Sigmoid colon (tissue), 7 donors: ENCODE measurements at places on chromosomes 1 and 21.

DNA sequence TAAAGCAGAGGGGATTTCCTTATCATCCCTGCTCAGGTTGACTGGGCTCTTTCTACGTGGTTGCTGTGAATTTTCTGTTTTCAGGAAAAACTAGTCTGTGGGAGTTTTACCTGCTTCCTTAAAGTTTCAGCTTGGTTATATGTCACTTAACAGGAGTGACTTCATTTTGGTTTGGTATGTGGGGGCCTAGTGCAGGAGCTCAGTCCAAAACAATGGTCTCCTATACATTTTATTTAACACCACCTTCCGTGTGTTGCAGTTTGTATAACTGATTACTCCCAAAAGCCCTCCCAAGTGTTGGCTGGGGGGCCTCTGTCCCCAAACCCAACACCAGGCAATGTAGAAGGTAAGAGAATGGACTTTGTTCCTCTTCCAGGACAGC lies 5.3 kb downstream of the IL23R start:
- no peak for DNase-seq

- DNase-seq = no peak
These were observed 8.9 kb upstream of the ITLN2 start for GRCh38 chr1:160963521-160963920.

- DNase-seq = no peak
These were observed 19.1 kb upstream of the NPHP4 start for GRCh38 chr1:6011161-6011945.

DNA sequence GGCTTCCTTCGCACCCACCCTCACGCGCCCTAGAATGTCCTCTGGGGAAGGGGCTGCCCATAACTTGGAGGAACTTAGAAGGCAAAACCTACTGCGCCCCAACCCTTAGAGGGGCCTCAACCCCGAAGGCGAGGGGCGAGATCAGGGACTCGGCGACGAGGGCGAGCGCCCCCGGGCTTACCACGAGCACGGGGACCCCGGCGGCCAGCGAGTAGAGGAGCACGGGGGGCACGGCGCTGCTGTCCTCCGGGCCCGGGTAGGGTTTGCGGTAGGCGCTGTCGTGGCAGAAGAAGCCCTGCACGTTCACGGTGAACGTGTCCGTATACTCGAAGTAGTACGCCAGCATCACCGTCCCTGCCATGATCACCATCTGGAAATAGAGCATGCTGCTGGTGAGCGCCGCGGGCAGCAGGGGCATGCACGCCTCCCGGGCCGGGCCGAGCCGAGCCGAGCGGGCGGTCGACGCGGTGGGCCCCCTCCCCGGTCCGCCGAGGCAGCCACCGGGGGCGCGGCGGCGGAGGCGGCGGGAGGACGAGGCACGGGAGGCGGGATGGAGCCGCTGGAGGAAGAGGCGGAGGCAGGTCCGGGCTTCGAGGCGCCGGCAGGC lies 304 bp downstream of the PLPPR5 start:
- DNase-seq = no peak

DNA sequence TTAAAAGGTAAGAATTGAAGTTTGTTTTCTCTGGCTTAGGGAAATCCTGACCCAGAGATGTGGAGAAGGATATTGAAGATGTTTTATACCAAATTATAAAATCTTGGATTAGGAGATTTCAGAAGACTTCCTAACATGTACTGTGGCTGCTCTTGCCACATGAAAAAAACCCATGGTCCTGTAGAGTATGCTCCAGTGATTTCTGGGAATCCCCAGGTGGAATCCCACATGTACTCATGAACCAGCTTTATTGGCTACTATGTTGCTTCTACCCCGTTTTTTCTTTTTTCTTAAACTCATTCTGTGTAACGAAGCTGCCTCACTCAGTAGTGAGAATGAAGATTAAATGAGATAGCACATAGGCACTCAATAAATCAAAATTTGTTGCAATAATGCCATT lies 132.7 kb upstream of the SGIP1 start:
- DNase-seq = no peak

GRCh38 chr1:212157252-212157651 lies 121.7 kb downstream of the DTL start:
- no peak for DNase-seq

DNA sequence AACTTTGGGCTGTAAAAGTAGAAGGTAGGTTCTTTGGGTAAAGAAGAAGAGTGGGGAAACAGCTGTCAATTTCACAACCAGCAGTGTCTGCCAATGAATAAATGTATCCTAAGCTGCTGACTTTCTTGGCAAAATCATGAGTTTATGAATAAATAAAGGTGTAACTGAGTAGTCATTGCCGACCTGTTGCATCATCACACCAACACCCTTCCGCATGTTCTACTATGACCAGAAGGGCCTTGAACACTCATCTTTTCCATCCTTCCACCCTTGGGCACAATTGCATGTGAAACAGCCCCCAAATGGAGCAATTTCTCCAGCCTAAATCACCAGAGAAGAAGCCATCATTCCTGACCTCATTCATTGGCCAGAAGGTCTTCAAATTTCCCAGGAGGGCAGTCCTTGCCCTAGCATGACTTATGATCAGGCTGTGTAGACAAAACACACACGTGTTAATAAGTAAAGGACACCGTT lies 31.2 kb upstream of the QSOX1 start:
- no peak for DNase-seq

GRCh38 chr1:208834381-208835096 lies 590.4 kb upstream of the PLXNA2 start:
- DNase-seq = no peak

- no peak for DNase-seq
These were observed 2.5 kb upstream of the CATSPER4 start for GRCh38 chr1:26187882-26188281.

- DNase-seq = no peak
These were observed 42.5 kb downstream of the ITPKB start for GRCh38 chr1:226696547-226696946.

- no peak for DNase-seq
These were observed 6.0 kb upstream of the LINGO4 start for GRCh38 chr1:151811181-151811580.

- peak; percentile 79 for DNase-seq
These were observed 2.5 kb downstream of the RGS4 start for GRCh38 chr1:163071405-163072255.

- DNase-seq = no peak
These were observed 75.0 kb downstream of the CEP350 start for GRCh38 chr1:180029524-180030135.

- peak; percentile 22 for DNase-seq
These were observed 452.4 kb downstream of the PTPRU start for GRCh38 chr1:29688471-29689365.

DNA sequence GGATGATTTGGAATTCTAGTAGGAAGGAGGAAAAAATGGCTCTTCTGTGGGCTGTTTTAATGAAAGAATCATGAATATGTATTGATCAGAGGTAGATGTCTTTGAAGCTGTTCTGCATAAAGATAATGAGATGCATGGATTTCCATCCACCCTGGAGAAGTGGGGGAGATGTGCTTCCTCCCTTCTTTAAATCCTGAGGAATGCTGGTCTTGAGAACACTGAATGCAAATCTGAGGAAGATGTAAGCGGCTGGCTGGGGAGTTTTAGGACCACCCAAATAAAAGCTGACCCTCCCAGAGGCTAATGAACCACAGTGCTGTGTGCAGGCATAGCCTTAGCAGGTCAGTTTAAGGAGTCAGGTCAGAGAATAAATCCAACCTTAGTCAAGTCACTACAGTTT lies 37.3 kb downstream of the ZMYND12 start:
- no peak for DNase-seq

GRCh38 chr1:20850021-20850420 lies 62.9 kb upstream of the HP1BP3 start:
- no peak for DNase-seq

GRCh38 chr1:53066891-53067738 lies 5.1 kb downstream of the PODN start:
- peak; percentile 63 for DNase-seq

GRCh38 chr1:46554236-46554596 lies 2.8 kb upstream of the KNCN start:
- DNase-seq = no peak

- DNase-seq = no peak
These were observed 281.0 kb downstream of the PTPRC start for GRCh38 chr1:198919667-198920398.

DNA sequence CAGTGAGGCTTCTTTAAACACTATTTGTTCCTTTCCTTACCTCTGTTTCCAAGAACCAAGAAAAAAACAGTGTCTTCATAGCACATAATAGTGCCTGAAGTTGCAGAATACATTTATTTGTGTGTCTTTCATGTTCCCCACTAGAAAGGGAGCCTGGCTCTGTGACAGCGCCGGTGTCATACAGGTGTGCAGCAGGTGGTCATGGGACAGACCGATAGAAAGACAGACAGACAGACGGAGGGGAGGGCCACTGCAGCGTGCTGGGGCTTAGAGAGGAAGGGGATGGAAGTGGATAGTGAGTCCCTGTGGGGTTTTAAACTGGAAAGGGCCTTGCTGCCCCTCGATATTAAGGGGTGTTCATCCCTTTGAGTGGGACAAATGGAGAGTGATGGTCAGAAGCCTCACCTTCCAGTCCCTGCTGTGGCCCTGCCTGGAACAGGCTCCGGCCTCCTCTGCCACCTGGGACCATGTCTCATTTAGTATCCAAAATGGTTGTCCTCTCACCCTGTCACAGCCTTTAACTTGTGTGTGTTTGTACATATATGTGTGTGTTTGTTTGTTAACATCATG lies 152.9 kb downstream of the PGBD5 start:
- DNase-seq = no peak

GRCh38 chr1:118927427-118928187 lies 60.5 kb downstream of the TBX15 start:
- DNase-seq = no peak

DNA sequence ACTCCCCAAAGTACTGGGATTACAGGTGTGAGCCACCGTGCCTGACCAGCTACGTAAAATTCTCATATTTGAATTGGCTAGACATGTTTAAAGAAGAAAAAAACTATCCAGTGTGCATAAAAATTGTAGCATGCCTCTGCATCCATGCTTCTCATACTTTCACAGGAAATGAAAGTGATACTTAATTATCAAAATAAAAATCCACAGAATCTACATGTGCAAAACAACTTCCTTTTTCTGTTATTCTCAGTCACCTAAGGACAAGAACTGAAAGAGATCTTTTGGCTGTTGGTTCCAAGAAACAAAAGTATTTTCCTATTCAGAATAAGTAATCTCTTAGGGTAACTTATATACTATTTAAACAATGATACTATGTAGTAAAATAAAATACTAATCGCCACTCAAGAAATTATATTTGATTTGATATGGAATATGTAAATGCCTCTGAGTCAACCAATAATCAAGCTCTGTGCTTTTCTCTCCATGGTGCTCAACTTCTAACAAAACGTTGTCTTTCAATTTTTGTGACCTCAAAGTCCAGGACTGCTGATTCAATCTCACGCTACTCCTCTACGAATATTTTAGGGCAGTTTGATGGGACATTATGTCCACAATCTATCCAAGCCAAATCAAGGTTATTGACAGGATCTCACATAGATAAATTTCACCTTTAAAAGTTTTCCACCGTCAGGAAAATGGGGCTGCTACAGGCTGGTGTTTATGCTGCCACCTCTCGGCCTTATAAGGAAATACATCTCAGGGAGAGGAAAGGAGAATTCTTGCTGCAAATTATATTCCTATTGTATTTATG lies 102.7 kb downstream of the ZNF281 start:
- DNase-seq = no peak

GRCh38 chr21:14070968-14071367 lies 139.8 kb downstream of the LIPI start:
- no peak for DNase-seq

- no peak for DNase-seq
These were observed 34.9 kb downstream of the EPHA2 start for GRCh38 chr1:16120940-16121410.

DNA sequence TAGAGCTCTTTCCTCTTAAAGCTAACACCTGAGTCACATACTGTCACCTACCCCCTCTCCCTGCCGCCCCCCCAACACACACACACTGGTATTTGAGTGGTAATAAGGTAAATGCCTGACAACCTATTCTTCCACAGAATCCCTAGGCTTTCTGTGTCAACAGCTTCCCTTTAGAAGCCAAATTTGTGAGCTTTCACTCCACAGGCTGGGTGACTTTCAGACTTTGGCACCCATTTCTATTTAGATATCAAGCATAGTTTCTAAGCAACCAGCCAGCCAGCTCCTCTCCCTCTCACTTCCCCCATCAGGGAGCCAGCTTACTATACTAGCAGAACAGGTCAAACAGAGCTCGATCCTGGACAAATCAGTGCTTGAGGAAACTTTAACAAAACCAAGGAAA lies 3.2 kb upstream of the C1orf74 start:
- DNase-seq = peak; percentile 79

DNA sequence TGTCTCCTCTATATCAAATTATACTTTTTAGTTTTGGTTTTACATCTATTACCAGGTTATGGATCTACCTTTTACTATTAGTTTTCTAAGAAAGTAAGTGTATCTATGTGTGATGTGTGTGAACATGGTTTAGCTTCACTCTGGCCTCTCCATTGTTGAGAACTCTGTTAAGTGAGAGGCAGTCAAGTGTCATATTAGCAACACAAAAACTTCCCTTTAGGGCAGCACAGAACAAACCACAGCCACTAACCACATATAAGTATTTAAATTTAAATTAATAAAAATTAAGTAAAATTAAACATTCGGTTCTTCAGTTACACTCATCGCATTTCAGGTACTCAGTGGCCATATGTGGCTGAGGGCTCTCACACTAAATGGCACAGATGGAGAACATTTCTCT lies 96.6 kb downstream of the DPYD start:
- no peak for DNase-seq

GRCh38 chr1:242225767-242226573 lies 227.1 kb upstream of the MAP1LC3C start:
- DNase-seq = no peak
